ENCODE measurements at places on chromosomes 4 and X.

- peak; percentile 84 for ATAC-seq
Observed at GRCh38 chr4:7546809-7547367, 112.2 kb upstream of the PSAPL1 start.

DNA sequence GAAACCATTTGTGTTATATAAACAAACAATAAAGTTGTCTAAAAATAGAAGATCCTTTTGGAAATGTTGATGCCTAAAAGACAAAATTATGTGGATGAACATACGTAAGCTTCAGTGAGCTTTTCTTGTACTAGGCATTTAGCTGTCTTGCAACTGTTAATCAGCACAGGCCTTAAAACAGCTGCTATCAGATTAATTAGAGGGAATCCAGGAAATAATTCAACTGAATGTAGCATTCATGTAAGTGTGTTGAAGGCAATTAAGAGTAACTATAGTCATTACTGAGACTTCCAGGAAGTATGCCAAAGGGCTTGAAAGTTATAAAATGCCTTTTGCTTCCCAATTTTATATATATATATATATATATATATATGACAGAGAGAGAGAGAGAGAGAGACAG lies 248.7 kb downstream of the IL1RAPL1 start:
- no peak for ATAC-seq

DNA sequence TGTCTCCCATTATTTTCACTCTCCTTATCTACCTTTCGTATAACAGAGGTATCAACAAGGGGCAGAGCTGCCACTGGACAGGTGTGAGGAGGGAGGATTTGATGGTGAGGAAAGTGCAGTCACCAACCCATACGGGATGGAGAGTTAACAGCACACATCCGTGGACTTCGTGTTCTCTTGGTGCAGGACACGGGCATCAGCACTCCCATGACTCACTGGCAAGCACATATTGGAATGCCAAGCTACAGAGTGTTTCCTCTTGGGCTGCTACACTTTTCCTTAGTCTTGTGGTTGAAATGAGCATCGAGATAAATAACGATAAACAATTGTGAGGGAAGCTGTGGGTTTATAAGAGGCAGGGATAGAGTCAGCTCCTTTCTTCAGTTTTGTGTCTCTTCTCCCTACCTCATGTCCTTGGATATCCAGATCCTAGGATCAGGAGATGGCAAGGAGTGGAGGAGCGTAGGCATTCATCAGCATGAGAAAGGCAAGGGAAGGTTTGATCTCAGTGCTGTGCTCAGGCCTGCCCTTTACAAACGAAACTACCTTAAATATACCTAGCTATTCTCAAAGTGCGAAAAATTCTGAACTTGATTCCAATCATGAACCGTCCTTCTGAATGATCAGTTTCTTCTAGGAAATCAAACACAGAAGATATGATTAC lies 96.3 kb downstream of the ZNF827 start:
- peak; percentile 18 for ATAC-seq

DNA sequence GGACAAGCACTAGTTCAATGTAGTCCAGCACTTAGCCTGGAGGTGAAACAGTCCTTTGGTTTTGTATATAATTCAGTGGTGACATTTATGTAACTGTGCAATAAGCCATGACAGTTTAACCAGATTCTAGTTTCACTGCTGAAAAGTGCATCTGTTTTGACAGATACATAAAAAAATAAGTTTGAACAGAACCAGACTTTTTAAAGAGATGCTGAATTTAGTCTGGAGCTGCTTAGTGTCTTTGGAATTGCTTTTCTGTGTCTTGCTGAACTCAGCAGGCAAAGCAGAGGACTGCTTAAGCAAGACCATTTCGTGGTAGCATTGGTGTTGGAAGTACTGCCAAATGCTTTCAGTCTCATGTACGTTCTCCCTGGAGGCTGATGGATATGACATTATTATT lies 393.5 kb downstream of the MAPK10 start:
- no peak for ATAC-seq

GRCh38 chr4:6561173-6561516 lies 13.8 kb upstream of the MAN2B2 start:
- ATAC-seq, result no peak
